ENCODE measurements at places on chromosomes 7 and 10. TPM values are rescaled to one million over a fixed set of nuclear protein-coding genes. Genes with fewer than 3 reads are reported as not detected.

Gene SSMEM1
- total RNA-seq: not detected

Gene LRRC27
- 4.1 TPM for total RNA-seq

Gene HOXA9
- total RNA-seq: 91.0 TPM

Gene SLC18A3
- not detected for total RNA-seq

Gene PPP1R3C
- total RNA-seq: 0.20 TPM

Gene CLEC5A
- total RNA-seq: 0.32 TPM

Gene ACTR3C
- total RNA-seq: 2.0 TPM

Gene OR6B1
- total RNA-seq: not detected

Gene GIMAP7
- 0.25 TPM for total RNA-seq

Gene SEPTIN7
- 140 TPM for total RNA-seq

Gene LRMDA
- total RNA-seq: 4.8 TPM

Gene AIMP2
- total RNA-seq: 61.8 TPM

Data from HCT116 (cell line).